ENCODE measurements at places on chromosomes 16 and 17.

DNA sequence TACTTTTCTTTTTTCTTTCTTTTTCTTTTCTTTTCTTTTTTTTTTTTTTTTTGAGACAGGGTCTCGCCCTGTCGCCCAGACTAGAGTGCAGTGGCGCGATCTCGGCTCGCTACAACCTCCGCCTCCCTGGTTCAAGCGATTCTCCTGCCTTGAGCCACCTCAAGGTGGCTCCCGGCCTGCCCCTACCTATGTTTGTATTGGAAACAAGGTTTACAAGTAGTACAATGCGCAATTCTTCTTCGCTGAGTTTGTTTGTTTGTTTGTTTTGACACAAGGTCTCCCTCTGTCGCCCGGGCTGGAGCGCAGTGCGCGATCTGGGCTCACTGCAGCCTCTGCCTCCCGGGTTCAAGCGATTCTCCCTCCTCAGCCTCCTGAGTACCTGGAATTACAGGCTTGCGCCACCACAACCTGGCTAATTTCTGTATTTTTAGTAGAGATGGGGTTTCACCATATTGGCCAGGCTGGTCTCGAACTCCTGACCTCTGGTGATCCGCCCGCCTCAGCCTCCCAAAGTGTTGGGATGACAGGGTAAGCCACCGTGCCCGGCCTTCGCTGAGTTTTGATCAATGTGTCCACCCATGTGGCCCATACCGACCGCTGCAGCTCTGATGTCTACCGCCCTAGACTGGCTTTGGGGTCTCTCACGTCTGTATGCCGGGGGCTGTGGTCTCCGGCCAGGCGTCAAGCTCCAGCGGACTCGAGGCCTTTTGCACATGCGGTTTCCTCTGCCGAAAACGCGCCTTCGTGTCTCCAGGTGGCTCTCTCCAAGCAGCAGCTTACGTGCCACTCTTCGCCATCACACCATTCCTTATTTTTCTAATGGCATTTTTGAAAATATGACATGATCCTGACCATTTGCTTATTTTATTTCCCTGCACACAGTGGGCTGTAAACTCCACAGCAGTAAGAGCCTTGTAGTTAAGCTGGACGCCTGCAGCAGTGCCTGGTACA is 1.1 kb upstream of the YBX2 start:
- no peak for DNase-seq

DNA sequence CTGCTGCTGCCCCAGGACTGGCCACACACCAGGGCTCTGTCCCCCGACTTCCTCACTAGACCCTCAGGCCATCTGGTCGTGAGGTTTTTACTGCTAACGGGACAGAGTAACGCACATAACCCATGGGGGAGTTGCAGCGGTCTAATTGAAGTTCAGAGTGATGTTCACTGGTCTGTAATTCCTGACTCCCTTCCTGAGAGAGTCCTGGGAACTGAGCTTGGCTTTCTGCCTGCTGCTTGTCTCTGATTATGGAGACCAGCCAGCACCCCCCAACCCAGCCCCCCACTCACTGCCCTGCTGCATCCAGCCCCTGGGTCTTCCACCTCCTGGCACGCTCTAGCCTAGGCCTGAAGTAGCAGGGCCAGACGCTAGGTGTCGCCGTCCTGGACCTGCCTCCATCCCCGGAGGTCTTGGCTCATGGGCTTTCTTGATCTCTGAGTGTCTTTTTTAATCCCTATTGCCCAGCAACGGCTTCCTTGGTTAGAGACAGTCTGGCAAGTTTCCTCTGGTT is 192.9 kb downstream of the CCDC182 start:
- no peak for DNase-seq

GRCh38 chr17:78458736-78459335 is 80.4 kb downstream of the PGS1 start:
- no peak for DNase-seq

DNA sequence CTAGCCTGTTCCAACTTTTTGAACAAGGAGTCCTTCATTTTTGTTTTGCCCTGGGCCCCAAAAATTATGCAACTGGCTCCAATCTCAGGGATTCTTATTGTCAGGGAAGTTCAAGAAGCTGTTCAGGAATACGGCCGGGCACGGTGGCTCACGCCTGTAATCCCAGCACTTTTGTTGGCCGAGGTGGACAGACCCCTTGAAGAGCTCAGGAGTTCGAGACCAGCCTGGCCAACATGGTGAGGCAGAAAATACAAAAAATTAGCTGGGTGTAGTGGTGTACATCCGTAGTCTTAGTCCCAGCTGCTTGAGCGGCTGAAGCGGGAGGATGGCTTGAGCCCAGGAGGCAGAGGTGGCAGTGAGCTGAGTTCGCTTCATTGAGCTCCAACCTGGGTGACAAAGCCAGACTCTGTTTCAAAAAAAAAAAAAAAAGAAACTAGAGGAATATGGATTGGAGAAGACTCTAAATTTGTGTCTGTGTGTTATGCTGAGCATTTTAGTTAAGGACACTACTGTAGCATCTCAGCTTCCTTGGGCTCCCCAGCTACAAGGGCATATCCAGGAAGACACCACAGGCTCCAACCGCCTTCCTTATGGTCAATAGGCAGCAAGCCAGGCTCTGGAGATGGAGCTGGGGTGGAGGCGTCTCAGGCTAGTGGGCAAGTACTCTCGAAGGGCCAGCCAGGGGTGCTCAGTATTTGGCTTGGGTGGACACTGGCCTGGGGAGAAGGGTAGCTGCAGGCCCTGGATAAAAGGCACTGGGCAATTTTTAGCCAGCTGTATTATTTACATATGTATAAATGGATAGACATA is 56.8 kb upstream of the CREBBP start:
- no peak for DNase-seq

DNA sequence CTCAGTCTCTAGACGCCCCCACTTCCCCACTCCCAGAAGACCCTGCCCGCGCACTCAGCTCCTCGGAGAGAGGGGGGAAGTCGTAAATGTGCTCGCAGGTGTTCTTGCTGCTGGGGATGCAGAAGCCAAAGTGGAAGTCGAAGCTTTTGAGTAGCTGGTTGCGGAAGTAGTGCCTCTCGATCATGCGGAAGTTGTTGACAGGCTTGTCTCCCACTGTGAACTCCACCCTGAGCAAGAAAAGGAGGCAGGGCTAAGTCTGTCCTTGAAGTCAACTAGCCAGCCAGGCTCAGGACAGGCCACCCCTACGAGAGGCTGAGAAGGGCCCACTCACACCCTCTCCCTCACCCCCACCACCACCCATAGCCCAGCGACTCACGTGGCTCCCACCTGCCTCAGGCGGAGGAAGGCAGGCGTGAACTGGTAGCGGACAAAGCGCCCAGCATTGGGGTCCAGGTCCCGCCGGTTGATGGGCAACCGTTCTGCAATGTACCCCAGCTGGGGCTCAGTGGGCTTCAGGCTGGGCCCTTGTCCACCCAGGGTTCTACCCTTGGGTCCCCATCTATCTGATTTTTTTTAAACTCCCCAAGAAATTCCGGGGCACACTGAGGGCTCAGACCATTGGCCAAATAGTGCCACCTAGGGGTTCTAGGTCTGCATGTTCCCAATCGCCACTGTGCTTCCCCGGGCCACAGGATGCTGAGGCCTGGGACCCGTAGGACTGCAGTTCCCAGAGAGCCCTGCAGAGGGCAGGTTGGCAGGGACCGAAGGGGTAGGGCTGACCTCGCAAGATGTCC is 4.6 kb downstream of the UNC119 start:
- DNase-seq, result peak; percentile 27

- no peak for DNase-seq
These were observed 5.8 kb downstream of the ZNF18 start for GRCh38 chr17:11991461-11991860.

DNA sequence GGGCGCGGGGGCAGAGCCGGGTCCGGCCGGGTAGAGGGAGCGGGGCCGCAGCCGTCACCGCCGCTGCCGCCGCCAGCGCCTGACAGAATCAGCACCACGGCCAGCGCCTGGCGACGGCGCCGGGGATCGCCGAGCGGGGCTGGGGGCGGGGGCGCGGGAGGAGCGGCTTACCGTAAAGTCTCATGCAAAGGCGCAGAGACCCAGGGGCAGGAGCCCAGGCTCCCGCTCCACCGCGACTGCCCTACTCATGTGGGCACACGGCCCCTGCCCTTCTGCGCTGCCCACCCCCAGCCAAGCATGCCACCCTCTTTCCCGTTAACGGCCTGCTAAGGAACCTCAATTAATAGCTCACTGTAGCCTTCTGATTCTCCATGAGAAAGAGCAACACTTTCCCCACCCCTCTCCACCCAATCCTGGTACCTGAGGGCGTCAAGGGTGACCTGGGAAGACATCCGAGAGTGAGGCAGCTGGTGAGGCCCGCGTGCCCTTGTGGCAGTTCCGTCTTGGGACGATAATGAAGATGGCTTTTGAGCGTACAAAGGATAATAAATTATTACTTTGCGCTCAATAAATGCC is at the start of gene SEZ6:
TSS of gene SEZ6 (minus strand) at position 98 of the 576 bp plus-strand sequence. CDS start 164 bp downstream, outside the sequence.
- DNase-seq, result peak; percentile 35

- DNase-seq, result no peak
These were observed 8.2 kb upstream of the CBX8 start for GRCh38 chr17:79804856-79805696.

DNA sequence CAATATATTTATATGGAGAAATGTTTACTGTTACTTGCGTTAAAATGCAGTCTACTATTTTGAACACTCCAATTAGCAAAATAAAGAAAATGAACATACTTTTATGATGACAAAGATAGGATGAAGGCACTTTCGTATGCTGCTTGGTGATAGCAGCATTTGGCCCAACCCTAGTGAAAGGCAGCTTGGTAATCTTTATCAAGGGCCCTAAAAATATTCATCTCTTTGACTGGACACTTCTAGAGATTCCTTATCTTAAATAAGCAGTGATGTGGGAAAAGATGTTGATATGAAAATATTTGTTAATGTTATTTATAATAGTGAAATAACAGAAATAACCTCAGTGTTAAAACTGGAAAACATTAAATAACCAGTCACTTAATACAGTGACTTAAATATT is 79.4 kb downstream of the NF1 start:
- DNase-seq, result no peak

DNA sequence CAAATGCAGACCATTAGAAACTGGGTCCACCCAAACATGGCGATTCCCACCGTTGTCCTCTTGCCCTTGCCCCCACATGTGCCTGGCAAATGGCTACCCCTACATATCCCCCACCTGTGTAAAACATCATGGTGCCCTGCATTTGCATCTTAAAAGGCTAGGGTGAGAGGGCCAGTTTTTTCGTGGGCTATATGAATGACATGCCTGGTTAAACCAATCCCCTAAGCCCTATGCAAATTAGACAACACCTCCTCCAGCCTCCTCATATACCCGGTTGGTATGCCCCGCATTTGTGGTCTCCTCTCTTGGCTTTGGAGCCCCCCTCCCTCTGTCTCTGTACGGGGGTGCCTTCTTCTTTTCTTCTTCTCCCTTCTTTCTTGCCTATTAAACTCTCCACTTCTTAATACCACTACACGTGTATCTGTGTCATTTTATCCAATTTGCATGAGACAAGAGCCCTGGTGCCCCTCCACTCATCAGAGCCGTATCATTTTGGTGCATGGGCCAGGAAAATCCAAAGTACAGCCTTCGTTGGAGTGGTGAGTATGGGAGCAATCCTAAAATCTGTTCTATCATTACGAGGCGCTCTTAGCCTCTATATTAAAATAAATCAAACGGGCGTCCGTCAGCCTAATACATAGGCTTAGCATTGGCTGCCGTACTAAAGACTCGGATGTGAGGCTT is 30.1 kb downstream of the QPRT start:
- DNase-seq, result no peak

- no peak for DNase-seq
These were observed 179.0 kb downstream of the PMP22 start for GRCh38 chr17:15085890-15086677.

Data from activated T-helper 1 cell treated with anti-CD3 and anti-CD28 coated beads, Interleukin-2, amount 50 U/mL, for 16 hours (primary cell).